Substantia nigra (tissue), 51 donors: ENCODE measurements at places on chromosomes 11 and 22.

- DNase-seq: no peak
These were observed at the start of gene ST14 for GRCh38 chr11:130159657-130160497. Gene ST14 (plus strand): TSS chr11:130159782. CDS start chr11:130159980, 198 bp downstream.

GRCh38 chr11:127492029-127492428, 491.5 kb upstream of the KIRREL3 start:
- DNase-seq: no peak

- DNase-seq: no peak
These were observed 72.4 kb downstream of the CYTH4 start for GRCh38 chr22:37354670-37355069.

GRCh38 chr11:19447150-19447566, 206.4 kb upstream of the E2F8 start:
- no peak for DNase-seq

GRCh38 chr22:32708830-32709229, 92.7 kb upstream of the TIMP3 start:
- no peak for DNase-seq

GRCh38 chr11:75311858-75312288, 39.6 kb downstream of the ARRB1 start:
- peak; percentile 42 for DNase-seq

DNA sequence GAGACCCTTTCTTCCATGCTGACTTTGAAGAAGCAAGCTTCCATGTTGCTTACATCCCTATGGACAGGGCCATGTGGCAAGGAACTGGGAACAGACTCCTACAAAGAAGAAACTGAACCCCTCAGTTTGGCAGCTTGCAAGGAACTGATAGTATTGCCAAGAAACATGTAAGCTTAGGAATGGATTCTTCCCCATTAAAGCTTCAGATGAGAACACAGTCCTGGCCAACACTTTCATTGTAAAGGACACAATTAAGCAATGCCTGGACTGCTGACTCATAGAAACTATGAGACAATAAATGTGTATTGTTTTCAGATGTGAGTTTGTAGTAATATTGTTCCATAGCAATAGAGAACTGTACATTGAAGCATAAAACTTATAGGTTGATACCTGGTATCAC, 82.4 kb downstream of the AASDHPPT start:
- DNase-seq: no peak
